NCI-H2171 (cell line): ENCODE measurements at places on chromosomes 1 and 21.

- DNase-seq = no peak
These were observed 510.8 kb upstream of the B3GALT2 start for GRCh38 chr1:193697115-193697762.

DNA sequence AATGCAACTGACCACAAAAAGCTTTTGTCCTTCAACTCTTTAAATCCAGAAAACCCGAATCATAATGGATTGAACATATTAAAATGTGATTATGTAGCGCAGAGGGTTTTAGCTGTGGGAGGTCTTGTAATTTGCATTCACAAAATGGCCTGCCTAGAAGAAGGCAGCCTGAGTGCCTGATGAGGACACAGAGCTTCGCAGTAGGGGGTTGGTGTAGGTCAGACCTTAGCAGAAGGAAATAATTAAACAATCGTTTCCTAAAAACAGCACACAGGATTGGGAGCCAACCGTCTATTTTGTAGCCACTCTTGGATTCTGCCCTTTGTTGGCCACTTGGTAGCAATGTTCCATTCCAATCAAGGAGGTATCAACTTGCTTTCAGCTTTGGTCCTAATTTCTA is 195.7 kb upstream of the KIAA0040 start:
- no peak for DNase-seq

- DNase-seq = no peak
These were observed 14.4 kb downstream of the MEGF6 start for GRCh38 chr1:3596663-3597598.

DNA sequence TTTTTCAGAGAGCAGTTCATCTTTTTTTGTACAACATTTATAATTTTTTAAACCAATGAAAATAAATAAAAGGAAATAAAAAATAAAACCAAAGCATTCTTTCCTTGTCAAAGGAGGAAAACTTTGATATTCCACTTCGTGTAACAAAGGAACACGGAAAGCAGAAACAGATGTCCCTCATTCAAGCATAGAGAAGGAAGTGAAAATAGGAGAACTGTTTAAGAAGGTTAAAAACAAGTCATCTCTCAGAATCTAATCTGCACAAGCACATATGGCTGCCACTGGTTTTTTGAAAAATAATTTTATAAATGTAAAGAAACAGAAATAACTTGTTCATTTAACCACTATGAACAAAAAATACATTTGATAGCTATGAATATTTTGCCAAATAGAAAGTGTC is 35.9 kb upstream of the ZNF644 start:
- DNase-seq = no peak

GRCh38 chr21:35468991-35469390 is 419.9 kb upstream of the RUNX1 start:
- DNase-seq = no peak

DNA sequence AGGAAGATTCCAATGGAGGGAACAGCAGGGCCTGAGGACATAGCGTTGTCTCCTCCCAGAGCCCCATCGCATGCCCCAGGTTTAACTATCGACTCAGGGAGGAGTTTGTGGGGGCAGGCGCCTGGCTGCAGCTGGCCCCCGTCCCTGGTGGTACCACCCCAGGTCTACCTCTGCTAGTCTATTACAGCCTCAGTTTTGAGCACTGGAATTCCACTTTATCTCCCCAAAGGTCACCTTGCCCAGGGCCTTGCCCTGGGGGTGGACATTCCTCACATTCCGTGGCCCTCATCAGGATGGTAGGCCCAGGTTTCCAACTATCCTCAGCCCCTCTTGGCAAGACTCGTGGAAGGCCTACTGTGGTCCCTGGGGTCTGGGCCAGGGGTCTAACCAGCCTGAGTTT is 65.4 kb upstream of the SSBP3 start:
- DNase-seq = no peak

DNA sequence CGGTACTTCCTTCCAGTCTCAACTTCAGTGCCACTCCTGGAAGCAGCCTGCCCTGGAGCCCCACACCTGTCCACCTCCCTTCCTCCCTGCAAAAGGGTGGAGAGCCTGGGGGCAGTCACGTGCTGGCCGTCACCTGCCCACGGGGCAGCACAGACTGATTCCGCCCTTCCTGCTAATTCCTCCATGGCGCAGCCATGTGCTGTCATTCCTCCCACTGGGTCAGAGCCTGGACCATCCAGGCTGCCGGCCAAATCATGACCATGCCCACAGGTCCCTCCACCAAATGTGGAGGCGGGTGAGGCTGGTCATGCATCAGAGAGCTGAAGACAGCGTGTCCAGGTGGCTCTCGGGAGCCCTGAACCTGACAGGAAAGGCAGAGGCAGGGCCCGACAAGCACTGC is 24.4 kb upstream of the GPR153 start:
- no peak for DNase-seq

DNA sequence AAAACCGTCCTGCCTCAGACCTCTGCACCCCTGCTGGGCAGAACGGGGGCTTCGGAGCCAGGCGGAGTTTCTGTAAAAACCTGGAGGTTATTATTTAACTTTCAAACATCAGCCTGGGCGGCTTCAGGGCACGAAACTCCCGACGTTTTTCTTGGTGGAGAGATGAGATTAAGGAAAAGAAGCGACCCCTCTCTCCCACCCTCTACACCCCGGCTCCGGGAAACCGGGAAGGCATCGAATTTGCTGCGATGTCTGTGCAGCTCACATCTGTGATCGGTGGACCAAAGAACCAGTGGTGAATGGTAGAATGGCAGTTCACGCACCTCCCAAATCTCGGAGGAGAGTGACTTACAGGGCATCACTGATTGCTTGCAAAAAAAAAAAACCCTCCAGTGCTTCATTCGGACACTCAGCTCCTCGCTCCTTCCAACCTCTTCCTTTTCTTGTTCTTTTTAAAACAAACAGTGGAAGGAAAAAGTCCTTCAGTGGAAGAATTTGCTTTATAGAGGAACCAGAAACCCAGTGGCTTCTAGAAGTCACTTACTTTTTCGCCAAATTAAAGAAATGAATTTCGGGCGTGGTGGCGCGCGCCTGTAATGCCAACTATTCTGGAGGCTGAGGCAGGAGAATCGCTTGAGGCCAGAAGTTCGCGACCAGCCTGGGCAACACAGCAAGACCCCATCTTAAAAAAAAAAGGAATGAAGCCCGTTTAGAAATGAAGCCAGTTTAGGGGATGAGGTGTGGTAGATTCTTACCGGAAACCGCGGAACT is 884 bp downstream of the PHACTR4 start:
- DNase-seq = no peak

DNA sequence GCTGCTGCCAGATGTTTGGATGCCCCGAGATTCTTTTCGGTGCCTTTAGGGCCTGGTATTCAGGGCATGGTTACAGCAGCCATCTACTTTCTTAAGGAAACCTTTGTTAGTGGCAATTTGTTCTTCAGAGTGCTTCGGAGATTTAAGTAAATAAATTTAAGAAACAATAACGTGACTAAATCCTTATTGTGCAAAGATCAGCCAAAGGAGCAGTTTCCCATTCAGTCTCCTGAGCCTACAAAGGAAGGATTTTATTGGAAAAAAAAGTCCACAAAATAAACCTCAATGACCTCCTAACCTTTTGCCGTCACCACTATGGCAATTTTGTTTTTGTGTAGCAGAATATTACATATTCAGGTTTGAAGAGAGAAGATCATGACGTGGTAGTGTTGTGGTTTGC is 231.1 kb downstream of the PBX1 start:
- no peak for DNase-seq

DNA sequence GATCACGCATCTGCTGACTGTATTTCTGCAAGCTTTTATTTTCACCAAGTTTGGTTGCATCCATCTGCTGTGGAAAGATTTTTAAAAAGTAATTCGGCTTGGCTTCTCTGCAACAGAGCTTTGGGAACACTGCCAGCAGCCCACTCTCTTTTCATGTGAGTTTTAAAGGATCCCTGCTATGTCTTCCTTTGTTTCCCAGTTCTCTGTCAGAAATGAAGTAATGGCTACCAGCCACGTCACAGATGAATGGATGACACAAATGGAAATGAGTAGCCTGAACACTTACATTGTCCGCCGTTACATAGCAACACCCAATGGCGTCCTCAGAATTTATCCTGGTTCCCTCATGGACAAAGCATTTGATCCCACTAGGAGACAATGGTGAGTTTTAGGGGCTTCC is 80.6 kb upstream of the RAVER2 start:
- no peak for DNase-seq

GRCh38 chr1:194062962-194063361 is 876.5 kb upstream of the B3GALT2 start:
- no peak for DNase-seq

DNA sequence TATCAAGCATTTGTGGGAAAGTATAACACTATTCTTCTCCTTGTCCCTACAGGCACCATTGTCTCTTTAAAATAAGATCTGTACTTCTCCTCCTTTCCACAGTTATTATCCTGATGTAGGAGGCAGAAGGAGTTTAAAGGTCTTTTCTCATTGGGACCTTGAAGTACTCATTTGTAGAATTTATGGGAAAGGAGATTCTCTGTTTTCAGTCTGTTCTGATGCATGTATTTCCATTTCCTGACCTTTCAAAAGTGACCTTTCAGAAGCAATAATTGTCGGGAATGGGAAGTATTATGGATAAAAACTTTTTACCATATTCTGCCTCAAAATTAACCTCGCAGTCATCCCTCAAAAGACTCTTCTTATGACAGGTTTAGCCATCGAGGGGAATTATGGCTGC is 224.8 kb downstream of the CTH start:
- no peak for DNase-seq

GRCh38 chr1:87149241-87150041 is 179.2 kb upstream of the LMO4 start:
- DNase-seq = no peak

- DNase-seq = no peak
These were observed 5.1 kb downstream of the LRRN2 start for GRCh38 chr1:204680461-204680860.

DNA sequence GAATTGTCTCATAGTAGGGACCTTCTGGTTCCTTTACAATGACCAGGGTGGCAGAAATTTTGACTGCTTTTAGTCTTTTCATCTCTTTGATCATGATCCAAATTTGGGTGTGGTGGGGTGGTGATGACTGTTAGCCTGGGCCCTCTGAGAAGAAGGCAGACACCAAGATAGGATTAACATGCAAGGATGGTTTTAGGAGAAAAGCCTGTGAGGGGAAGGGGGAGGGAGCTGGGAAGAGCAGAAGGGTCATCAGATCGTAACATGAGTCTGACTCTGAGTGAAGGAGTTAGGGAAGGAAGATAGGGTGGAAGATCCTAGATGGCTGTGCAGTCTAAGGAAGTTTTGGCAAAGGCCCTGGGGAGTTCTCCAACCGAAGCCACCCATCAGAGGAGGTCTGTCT is 28.5 kb upstream of the CAMSAP2 start:
- no peak for DNase-seq

- peak; percentile 54 for DNase-seq
These were observed 101.3 kb upstream of the ACTL8 start for GRCh38 chr1:17653728-17654351.

DNA sequence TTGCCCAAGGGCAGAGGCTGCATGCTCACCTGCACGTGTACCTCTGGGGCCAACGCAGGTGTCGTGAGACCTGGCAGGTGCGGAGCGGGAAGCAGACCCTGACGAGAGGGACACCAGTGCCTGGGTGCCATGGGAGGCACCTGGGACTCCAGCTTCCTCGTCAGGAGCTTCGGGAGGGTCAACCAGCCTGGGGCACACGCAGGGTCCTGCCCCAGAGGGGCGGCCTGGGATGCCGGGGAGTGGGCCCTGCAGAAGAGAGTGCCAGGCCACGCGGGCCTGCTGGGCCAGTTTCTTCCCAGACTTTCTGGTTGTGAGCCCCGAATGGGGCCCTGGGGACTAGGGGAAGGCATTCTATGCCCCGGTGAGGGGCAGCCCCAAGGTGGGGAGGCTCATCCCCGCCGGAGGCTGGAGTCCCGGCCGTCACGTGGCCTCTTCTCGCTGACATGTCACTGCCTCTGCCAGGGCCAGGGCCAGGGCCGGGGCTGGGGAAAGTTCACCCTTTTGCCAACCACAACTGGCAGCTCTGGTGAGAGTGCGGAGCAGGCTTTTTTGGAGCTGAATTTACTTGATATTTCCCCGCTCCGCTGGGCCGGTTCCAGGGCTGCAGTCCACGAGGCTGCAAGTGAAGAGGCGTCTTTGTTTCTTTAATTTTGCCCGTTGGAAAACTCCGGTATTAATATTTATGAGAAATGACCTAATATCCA is 38.5 kb upstream of the ACTRT2 start:
- DNase-seq = no peak

GRCh38 chr21:21101911-21102310 is 103.7 kb downstream of the NCAM2 start:
- DNase-seq = no peak

DNA sequence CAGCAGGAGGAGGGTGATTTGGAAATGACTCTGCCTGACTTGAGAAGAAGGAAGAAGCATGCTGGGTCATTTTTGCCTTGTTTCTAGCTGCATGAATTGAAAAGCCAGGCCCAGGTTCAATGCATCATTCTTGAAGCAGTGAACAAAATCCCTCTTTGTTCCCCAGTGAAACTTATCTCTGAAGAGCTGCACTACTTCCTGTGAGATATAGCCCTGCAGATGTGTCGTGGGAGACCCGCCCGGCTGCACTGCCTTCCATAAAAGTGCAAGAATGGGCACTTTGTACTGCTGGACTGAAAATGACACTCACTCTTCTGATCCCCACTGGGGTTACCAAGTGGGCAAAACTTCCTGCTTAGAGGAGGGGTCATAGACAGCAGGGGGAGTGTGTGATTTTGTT is 249.2 kb upstream of the NFIA start:
- DNase-seq = no peak

GRCh38 chr1:228074954-228075730 is 7.4 kb upstream of the ARF1 start:
- DNase-seq = no peak

- DNase-seq = no peak
These were observed 111.8 kb downstream of the KAZN start for GRCh38 chr1:14710331-14710730.

DNA sequence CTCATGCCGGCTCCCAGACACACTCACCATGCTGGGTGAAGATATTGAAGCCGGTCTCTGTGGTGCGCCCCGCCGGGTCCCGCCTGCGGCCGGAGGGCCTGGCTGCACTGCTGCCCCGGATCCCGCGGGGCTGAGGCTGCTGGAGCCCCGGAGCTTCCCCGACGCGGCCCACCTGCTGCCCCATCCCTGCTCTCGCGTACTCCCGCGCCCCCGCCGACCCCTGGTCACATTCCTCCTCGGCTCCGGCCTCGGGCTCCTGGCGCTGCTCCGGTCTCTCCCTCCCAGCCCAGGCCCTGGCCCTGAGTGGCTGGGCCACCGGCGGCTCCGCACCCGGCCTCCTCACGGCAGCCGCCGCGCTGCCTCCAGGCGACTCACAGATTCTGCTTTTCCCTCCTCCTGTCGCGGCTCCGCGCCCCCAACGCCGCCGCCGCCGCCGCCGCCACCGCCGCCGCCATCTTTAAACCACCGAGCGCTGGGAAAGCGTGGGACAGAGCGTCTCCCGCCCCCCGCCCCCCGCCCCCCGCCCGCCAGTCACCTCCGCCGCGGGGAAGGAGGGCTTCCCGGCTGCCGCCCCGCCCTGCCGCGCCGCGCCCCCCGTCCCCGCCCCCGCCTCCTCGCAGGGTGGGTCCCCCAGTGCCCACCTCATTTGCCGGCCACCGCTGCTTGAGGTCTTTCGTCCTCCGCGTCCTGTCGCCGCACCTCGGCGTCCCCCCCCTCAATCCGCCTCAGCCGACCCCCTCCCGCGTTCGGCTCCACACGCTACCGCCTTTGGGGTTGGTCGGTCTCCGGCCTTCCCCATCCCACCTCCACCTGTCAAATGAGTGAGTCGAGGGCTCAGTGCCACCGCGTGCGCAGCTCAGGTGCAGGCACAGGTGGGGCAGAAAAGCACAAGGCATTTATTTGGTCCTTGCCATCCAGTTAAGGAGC is at the start of gene ABL2:
TSS of gene ABL2 (minus strand) at position 464 of the 927 bp plus-strand sequence. CDS start at position 184, 280 bp downstream.
- peak; percentile 65 for DNase-seq

GRCh38 chr1:235790123-235790522 is 76.6 kb downstream of the LYST start:
- no peak for DNase-seq
